Stimulated activated CD8-positive, alpha-beta memory T cell treated with anti-CD3 and anti-CD28 coated beads, Interleukin-15, amount 100 ng/mL, for 48 hours (primary cell): ENCODE measurements at places on chromosomes 2 and 18.
A peak's percentile ranks its signal among the peaks of the same experiment; 100 is the strongest.

DNA sequence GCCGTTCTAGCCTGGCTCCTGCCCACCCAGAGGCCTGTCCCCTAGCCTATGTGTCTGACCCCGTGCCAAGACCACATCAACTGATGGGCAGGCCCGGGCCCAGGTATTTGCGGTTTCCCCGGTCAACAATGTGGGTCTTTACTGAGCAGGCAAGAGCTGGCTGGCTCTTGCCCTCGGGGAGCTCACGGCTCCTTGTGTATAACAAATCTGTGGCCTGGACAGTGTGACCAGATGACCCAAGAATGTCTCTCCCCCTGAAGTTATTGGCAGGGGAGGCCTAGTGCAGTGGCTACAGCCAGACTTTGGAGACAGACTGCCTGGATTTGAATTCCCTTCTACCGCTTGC lies 179.6 kb downstream of the KLHL29 start:
- DNase-seq, result no peak

- peak; percentile 66 for DNase-seq
Observed at GRCh38 chr2:11753886-11754699, 7.7 kb downstream of the LPIN1 start.

DNA sequence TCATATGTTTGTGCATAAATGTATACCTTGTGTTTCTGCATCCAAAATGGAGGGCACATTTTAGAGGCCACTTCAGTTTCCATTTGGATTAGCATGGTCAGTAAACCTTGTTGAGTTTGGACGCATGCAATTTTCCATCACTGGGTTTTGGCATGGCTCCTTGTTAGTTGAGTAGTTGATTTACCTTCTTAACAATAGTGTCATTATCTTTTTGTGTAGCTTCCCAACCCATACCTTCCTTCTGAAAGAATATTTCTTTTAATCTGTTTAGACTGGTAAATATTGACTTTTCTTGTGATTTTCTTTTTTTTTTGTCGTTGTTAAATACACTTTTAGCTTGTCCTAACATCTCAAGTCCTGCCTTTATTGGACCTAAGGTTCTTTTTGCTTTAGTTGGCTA lies 15.5 kb downstream of the RPIA start:
- no peak for DNase-seq

DNA sequence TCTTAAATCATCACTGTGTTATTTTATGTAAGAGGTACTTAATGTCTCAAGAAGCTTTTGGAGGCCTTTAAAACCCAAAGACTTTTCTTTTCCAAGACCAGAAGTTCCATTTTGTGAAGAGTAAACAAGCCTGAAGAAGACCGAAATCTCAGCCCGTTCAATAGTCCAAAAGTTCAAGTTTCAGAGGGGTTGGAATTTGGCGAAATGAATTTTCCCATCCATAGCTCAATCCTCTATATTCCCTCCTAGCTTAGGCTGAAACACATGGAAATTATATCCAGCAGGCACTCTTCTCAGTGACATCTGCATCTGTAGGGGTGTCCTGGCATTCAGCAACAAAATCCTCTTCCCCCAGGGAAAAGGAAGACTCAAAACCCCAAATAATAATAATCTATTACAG lies 344.6 kb downstream of the ARHGAP15 start:
- DNase-seq, result no peak

- no peak for DNase-seq
Observed at GRCh38 chr18:56235481-56236013, 402.8 kb downstream of the TXNL1 start.

GRCh38 chr2:163731735-163732134 lies 4.1 kb downstream of the FIGN start:
- DNase-seq, result no peak

- no peak for DNase-seq
Observed at GRCh38 chr2:63571291-63571690, 17.0 kb downstream of the WDPCP start.

- no peak for DNase-seq
Observed at GRCh38 chr18:75156831-75157230, 52.1 kb downstream of the PTGR3 start.

DNA sequence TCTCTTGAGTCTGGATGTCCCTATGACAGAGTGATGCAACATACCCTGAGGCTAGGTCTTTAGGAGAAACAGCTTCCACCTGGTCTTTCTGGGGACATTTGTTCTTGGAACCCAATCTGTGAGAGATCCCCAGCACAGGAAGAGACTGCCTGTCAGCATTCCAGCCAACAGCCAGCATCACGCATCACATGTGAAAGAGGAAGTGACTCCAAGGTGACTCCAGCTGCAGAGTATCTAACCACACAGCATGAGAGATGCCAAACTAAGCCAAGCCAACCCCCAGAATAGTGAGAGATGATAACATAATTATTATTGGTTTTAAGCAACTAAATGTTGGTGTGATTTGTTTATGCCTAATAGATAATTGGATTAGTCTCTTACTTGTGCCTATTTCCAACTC lies 35.7 kb downstream of the C18orf63 start:
- DNase-seq, result no peak

DNA sequence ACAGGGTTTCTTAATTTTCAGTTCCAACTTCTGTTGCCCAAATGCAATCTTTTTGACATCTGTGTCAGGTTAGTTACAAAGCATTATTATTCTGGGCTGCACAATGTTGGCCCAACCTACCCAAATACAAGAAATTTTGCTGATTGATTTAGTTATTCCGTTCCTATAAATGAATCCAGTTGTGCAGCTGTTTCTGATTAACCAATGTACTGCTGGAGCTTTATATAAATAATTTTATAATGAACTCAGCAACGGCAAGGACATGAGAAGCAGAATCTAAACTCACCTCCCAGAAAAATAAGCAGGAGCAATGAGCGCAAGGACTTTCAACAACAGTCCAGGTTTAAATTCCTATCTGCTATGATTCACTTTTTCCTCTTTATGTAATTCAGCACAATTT lies 76.3 kb upstream of the WIPF1 start:
- no peak for DNase-seq

DNA sequence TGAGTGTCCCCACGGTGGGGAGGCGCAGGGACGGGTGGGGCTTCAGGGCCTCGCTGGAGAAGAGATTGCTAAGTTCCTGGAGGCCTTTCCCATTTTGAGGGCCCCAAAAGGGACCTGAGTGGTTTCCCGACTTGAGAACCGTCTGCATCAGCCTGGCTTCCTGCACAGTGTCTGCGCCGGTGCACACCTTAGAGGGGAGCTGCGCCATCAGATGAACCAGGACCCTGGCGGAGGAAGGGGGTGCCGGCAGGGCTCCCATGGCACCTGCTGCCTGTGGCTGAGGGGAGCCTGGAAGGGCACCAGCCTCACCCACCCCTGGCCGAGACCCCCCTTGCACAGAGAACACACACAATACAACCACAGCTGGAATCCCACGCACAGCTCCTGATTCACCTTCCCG lies 465.1 kb upstream of the MYT1L start:
- no peak for DNase-seq

- no peak for DNase-seq
Observed at GRCh38 chr2:77054938-77055337, 467.2 kb downstream of the LRRTM4 start.

DNA sequence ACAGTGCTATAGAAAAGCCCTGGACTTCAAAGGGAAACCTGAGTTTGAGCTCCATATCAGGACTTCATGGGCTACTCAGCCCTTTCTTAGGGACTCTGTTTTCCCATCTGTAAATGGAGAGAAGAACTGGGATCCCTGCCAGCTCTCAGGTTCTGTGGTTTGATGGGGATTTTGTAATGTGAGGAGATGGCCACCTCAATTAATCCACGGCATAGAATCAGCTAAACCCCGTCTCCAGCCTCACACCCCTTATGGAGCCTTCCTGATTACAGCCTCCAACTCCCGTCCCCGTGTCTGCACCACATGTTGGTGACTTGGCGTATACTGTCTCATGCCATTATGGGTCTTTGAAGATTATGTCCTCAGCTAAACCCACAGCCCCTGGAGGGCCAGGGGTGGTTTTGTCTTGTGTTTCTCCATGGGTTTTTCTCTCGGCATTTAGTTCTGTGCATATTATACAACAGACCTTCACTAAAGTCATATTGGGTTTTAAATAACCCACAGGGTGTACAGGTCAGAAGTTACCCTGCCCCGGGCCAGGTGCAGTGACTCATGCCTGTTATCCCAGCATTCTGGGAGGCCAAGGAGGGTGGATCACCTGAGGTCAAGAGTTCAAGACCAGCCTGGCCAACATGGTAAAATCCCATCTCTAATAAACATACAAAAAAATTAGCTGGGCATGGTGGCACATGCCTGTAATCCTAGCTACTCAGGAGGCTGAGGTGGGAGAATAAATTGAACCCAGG lies 63.8 kb upstream of the PPP1CB start:
- DNase-seq, result no peak

GRCh38 chr2:105362862-105363591 lies 25.7 kb downstream of the C2orf49 start:
- no peak for DNase-seq

DNA sequence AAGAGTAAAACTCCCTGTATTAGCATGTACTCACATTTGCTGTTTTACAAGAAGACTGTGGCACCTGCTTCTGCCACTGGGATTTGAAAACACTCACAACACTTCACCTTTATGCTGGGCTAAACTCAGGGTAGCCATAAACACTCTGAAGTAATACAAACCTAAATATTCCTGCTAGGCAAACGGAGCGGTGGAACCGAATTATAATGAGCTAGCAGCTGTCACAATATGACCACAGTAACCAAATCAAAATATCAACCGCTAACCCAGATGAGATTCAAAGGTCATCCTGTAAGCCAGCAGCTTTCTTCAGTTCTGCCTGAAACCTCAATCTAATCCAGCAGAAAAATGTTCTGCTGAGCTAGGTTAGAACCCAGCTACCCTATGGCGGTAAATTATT lies 132.1 kb downstream of the TCF4 start:
- no peak for DNase-seq

DNA sequence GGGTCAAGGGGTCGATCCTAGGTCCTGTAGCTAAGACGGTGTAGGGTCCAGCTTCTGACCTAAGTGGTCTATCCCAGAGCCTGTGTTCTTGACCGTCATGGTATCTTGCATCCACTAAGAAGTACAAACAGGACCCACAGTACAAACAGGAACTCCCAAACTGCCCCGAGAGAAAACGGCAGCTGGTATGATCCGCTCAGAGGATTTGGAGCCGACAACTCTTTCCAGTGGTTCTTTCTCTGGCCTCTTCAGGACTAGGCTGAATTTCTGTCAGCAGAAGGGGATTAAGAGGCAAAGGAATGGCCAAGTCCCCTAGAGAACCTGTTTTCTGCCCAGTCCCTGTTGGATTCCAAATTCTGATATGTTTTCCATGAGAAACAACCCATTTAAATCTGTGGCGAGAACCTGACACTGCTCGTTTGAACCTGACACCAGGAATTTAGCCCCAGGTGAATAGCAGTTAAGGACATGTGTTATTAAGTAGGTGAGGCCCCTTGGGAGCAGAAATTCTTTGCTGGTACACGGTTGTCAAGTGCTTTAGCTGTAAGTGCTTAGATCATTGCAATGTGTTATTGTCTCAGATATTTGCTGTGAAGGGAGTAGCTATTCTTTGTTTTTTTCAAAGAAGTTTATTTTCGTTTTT lies 50.5 kb upstream of the TXNDC2 start:
- no peak for DNase-seq

DNA sequence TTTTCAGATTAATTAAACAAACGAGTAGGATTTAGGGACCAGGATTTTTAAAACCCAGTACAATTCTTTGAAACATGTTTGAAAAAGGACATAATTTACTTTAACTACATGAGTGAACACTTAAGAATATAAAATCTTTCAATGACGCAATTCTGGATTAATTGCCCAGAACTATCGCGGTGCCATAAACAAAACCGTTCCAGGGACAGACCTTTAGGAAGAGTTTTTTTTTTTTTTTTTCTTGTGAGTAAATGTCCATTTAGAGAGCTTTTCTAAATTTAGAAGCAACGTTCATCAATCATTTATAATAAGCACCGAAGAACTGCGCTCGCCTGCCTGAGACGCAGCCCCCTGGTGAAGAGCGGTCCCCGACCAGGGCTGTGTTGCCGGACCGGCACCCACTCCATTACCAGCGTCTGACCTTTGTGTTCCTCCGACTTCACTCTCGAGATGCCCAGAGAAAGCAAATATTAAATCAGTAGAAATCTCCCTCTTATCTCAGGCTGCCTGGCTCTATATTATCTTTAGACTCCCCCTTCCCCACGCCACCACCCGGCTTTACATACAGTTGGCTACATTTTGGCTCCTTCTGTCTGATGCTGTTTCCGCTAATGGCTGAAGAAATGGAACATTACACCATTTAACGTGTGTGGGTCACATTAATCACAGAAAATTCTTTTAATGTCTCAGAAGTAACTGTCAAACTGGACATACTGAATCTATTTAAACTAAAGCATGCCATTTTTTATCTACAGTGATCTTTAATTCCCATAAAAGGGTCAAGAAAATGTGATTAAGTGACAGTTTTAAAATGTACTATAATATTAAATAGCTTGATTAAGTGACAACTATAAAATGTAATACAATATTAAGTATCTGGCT lies 364.0 kb upstream of the MEIS1 start:
- no peak for DNase-seq

DNA sequence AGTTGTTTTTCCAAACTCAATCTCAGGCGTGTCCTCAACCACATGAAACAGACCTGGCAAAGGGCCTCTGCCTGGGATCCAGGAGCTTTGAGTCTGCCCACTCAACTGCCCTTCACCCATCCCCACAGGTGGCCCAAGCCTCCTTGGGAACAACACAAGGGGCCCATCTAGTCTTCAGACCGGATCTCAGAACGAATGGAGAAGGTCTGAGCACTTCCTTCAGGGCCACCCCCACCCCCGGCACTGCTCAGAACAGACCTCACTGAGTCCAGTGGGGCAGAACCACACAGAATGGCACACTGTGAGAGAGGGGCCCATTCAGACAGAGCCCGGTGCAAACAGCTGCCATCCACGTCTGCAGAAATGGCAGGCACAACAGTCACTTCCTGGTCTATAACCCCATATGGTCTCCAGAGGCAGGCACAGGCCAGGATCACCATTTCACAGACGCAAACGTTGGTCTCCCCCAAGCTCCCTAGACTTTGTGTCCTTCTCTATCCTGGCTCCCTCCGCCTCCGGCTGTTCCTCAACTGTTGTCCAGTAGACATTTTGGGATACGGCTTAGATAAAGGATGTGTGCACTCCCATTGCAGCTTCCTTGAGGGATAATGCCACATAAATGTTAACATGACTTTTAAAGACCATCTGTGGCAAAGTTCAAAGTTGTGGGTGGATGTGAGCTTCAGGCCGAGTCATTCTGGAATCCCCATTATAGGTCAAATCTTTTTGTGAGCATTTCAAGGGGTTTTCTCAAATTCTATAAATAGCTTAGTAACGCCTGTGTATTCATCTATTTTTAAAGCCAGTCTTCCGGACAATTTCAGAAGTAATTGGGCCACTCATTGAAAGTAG lies 149.7 kb downstream of the SMAD7 start:
- DNase-seq, result no peak

GRCh38 chr18:33946336-33946735 lies 278.4 kb downstream of the NOL4 start:
- no peak for DNase-seq
